ENCODE measurements at places on chromosomes 6 and 20.

DNA sequence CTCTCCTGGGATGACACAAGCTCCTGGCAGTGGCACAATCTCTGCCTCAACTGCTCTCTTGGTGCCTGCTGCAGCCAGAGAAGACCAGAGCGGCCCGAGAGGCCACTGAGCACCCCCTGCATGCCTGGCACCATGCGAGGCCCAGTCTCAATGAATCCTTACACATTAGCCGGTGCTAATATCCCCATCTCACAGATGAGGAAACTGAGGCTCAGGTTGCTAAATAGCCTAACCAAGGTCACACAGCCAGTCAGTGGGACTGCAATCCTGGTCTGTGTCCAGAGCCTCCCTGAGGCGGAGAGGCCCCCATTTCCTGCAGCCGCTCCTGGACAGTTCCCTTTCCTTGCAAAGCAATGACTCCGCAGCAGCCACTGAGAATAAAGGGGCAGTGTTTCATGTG is 81.2 kb downstream of the GRM4 start:
- DNase-seq, result no peak

DNA sequence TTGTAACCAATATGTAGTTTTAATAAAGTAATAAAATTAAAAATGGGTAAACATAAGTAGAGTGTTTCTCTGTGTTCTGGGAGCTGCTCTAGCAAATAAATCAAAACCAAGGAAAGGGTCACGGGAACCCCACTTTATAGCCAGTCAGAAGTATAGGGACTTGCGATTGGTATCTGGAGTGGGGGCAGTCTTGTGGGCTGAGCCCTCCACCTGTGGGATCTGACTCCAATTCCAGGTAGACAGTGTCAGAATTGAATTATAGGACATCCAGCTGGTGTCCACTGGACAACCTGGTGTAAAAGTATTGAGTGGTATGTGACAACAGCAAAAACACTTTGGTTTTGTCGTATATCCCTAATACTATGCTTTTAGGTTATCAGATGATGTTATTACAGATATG is 14.5 kb downstream of the SOD2 start:
- DNase-seq, result no peak

DNA sequence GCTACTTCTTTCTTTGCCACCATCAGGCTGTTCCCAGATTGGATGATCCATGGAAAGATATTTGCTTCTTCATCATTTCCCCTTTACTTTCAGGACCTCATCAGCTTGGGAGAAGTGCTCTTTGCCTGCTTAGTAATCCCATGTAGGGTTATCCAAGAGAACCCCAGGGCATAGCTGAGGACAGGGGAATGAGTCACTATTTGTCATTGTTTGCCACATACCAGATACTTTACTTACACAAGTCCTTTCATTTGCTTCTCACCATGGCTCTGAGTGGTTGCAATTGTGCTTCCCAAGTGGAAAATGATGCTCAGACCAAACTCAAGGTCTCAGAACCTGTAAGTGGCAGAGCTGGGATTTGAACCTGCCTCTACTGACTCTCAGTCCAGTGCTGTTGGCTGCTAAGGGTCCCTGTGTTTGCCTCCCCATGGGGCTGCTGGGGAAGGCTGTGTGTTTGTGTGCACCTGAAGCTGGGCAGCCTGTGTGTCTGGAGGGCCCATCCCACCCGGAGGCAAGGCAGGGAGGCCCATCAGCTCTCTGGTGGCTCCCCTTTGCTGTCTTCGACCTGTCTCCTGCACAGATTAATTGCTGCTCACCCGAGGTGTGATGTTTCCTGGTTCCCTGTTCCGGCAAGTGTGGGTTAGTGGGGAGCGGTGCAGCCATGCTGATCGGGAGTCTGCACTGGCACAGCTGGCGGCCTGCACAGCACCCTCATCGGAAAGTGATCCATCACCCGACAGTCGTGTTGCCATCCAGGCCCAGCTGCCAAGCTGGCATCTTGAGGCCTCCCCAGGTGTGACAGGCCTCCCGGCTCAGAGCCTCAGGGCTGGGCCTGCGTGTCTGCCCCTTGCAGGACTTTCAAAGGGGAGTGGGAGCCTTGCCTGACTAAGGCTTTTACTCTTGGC is 228.8 kb downstream of the DHX35 start:
- no peak for DNase-seq

DNA sequence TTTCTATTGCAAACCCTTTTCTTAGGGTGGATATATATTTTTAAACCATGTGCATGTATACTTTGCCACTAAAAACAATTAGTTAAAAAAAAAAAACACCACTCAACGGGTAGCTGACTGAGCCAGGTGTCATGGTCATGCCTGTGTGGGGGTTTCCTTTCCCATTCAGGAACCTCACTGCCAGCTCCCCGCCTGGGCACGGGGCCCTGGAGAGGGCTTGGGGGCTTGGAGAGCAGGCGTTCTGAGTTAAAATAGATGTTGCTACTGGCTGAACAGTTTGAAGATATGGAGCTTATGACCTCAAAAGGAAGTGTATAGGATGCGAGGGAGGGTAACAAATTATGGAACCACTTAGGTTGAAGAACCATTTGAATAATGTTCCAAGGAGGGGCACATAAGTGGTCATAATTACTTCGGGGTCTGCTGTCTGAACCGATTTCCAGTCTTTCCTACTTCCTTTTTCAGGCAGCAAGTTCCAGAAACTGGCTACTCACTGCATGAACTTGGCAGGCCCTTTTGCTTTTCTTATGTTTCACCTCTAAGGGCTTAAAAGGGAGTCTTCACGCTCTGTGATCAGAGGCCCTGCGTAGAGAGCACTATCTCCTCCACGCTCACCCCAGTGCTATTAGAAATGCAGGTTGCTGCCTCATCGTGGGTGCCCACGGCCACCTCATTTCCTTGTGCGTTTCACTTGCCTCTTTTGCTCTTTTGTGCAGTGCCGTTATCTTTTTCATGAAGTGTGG is 9.9 kb downstream of the STX16 start:
- DNase-seq, result peak; percentile 42

- DNase-seq, result no peak
Measured at GRCh38 chr6:121480099-121480713, 44.8 kb downstream of the GJA1 start.

DNA sequence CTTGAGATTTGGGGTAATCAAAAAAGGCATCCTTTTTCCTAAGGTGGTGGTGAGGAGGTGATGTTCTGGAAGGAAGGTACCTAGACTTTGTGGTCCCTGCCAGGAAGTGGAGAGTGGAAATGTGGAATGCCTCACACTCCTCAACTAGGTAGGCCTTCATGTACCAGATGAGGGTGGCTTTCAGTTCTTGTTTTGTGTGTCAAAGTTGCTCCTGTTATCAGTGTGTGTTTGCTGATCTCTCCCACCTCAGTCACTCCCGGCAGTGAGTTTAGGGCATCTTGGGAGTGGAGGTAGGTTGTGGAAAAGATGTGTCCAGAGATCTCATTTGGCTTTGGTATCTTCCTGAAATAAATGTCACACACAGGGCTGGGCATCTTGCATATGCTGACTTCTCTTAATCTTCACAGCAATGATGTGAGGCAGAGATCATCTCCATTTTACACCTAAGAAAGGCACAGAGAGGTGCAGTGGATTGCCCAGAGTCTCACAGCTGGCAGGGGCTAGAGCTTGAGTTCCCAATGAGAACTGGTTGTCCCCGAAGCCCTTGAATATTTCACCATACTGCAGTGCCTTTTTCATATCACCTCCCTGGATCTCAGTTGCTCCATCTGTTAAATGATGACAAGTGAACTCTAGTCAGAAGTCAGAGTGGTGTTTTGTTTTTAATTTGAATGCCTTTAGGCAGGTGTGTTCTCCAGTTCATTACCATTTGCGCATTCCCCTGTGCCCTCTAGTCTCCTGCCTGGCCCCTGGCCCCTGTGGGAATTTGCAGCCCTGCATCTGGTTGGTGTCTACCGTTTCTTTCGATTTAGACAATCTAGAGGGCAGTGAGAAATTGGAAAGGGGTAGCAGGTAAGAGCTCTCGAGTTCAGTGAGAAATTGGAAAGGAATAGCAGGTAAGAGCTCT is 2.9 kb downstream of the PKIG start:
- no peak for DNase-seq

- no peak for DNase-seq
Measured at GRCh38 chr6:44442236-44442635, 54.7 kb downstream of the CDC5L start.

DNA sequence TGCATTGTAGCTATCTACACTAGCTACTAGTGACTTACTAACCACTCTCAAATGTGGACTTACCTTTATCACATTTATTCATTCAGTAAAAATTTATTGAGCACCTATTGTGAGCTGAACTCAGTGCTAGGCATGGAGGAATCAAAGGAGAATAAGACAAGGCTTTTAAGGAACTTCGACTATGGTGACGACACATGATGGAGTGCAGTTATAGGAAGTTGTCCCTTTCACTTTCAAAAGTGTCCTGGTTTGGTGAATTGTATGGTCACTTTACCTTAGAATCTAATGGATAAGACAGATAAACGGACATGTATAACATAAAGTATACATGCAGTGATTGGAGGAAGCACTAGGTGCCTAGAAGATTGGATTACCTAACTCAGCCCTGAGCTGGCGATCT is 4.3 kb downstream of the AKAP7 start:
- no peak for DNase-seq

Data from stimulated activated CD8-positive, alpha-beta memory T cell treated with anti-CD3 and anti-CD28 coated beads, Interleukin-4, amount 100 ng/mL, for 48 hours (primary cell).